SK-MEL-5 (cell line): ENCODE measurements at places on chromosomes 12 and 14. TPM values are rescaled to one million over a fixed set of nuclear protein-coding genes. Genes with fewer than 3 reads are reported as not detected.

The KRT82 gene
- total RNA-seq: not detected in 2 replicates

The HPD gene
- not detected in 2 replicates for total RNA-seq

- DNase-seq: no peak
These were observed 288.7 kb downstream of the RPAP3 start for GRCh38 chr12:47417121-47417520.

GRCh38 chr14:63501429-63501828 lies 41.7 kb downstream of the PPP2R5E start:
- no peak for DNase-seq

DNA sequence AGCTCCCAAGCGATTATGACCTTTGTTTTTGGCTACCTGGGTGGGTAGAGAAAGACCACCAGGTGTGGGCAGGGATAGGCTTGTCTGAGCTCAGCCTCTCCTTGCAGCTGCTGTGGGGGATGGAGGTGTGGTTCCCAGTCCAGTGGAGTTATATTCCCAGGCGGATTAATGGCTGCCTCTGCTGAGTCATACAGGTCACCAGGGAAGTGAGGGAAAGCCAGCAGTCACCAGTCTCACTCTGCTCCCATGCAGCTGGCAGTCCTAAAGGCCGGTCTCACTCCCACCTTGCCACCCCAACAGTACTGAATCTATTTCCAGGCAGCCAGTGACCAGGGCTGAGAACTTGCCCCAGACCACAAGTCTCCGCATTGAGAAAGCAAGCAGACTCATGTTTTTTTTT lies 399.2 kb downstream of the VRK1 start:
- DNase-seq: no peak

DNA sequence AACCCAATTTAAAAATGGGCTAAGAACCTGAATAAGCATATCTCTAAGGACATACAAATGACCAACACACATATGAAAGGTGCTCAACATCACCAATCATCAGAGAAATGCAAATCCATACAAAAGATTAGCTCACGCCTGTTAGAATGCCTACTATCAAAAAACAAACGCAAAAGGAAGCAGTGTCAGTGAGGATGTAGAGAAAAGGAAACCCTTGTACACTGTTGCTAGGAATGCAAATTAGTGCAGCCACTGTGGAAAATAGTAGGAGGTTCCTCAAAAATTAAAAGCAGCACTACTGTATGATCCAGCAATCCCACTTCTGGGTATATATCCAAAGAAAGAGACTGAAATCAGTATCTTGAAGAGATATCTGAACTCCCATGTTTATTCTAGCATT lies 133.0 kb downstream of the CPNE8 start:
- DNase-seq: no peak
